Adrenal gland (tissue), 19 donors: ENCODE measurements at places on chromosomes 2 and 18. TPM values are rescaled to one million over a fixed set of nuclear protein-coding genes. Genes with fewer than 3 reads are reported as not detected.

- no peak overlapping the region for H3K4me3 ChIP-seq
- no peaks in the 10 kb centered on the region for H3K27me3 ChIP-seq
- no peak overlapping the region for H3K27ac ChIP-seq
- no peaks in the 10 kb centered on the region for H3K36me3 ChIP-seq
- no peak for DNase-seq
These were observed 9.1 kb downstream of the KLF7 start for GRCh38 chr2:207156451-207157161.

GRCh38 chr2:227267410-227268115, 57.5 kb upstream of the MFF start:
- H3K27ac ChIP-seq: no peak overlapping the region
- no peaks in the 10 kb centered on the region for H3K36me3 ChIP-seq
- no peaks in the 10 kb centered on the region for H3K27me3 ChIP-seq
- H3K4me3 ChIP-seq: no peak overlapping the region
- no peak for DNase-seq

Gene IMP4
- 55.8 TPM for polyA plus RNA-seq

Gene NXPH2
- polyA plus RNA-seq: not detected

Gene FAM98A
- polyA plus RNA-seq: 27.8 TPM
